C1 segment of cervical spinal cord (tissue), 14 donors: ENCODE measurements at places on chromosomes 4 and X.

DNA sequence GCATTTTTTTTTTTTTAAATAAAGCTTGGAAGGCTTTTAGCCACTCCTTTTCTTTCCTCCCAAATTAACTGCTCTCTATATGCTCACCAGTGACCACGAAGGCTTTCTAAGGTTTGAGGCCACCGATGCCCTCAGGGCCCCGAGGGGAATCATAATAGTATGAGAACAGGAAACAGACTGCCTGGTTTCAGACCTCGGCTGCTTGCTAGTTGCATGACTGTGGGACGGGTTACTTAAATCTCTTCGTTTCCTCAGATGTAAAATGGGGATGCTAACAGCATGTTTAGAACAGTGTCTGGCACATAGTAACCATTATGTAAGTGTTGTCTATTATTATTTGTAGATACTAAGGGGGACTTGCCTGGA is 3.6 kb downstream of the LINC00632 start:
- DNase-seq, result no peak

DNA sequence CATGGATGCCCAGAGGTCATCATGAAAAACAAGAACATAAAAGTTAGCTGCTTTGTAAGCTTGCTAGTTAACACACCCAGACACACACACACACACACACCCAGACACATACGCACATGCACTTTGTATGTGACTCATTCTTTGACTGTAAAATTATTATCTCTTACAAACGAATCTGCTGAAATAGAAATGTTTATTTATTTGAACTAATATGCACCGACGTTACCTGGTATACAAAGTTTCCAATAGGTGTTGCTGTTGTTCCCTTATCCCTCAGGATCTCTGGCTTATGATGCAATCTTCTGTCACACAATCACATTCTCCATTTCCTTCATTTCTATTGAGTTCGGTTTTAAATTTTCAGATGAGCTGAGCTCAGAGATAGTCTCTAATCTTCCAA is 209.3 kb downstream of the PTTG2 start:
- no peak for DNase-seq

DNA sequence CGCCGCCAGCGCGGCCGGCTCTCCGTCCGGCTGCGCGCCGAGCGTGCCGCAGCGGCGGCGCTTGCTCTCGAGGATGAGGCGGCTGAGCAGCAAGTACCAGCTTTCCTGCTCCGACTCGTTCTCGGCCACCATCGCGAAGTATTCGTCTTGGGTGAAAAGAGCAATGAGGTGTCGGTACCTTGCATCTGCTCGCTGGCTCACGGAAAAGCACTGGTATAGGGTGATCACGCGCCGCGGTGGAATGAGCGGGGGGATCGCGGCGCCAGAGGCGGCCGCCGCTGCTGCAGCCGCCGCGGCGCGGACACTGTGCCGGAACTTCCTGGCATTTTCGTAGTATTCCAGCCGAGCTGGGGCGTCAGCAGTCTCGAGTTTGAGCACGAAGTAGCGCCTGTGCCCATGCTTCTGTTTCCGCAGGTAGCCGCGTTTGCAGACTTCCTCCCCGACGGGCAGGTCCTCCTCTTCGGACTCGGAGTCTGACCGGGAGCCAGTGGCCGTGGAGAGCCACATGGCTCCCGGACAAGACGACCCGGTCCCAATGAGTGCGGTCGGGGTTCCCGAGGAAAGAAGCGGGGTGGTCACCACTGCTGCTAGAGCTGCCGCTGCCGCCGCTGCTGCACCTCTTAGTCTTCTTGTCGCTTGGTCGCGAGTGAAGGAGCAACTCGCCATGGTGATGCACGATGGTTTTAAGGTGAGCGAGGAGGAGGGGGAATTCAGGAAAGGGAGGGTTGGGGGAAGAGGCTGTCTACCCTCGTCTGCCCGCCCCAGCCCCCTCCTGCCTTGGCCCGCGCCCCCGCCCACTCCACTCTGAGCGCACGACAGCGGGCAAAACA is 469 bp downstream of the IRS4 start:
- DNase-seq, result no peak

DNA sequence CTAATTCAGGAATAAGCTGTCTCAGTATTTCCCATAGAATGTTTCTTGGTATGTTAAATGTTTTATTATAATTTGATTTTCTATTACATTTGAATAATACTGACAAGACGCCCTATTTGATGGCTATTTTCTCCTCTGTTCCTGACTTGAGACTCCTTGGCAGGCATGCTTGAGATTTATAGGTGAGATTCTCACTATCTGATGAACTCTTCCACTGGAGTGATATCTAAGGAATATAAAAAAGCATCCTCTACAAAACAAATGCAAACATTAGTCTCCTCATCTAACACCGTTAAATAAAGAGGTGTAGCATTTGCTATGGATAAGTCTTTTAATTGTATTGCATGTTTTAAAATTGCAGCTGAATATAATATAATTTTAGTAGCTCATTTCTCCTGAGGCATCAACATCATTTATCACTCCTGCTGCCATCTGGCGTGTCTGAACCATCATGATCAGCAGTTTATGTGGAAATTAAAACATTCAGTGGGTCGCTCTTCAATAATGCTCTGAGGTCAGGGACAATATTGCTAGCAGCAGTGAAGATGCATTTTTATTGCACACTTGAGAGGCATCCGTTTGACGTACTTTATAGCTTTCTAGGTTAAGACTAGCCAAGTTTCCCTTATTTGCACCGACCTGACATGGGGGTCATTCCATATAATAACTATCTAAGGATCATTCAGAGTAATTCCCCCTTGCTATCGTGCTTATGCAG is 210.4 kb upstream of the GALNTL6 start:
- DNase-seq, result no peak

- DNase-seq, result peak; percentile 17
Observed at GRCh38 chr4:56048702-56049431, 100.1 kb downstream of the CEP135 start.

DNA sequence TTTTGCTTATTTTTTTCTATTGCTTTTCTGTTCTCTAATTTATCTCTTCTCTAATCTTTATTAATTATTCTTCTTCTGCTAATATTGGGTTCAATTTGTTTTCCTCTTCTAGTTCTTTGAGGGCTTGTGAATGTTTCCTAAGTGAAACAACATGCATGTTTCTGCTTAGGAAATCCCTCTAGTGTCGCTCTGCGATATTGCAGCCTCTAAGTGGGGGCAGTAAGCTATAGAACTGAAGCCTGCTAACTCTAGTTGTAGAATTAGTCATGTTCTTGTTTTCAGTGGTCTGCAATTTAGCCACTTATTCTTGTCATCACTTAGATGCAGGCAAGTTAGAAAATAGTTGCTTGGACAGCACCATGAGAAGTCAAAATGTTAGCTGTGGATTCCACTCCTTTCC is 222.6 kb downstream of the SPIN4 start:
- no peak for DNase-seq

DNA sequence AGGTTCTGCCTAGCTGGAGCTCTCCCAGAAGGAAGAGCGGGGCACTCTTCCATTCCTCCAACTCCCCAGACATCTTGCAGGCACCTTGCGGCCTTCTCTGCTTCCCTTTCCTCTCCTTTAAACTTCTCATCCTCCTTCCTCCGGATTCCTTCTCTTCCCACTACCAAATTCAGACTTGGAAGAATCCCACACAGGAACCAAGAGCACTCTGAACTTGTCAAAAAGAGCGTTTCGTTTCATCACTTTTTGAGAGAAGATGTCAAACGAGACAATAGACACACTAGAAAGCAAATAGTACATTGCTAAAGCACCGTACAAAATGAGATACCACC is 512 bp upstream of the UCP1 start:
- DNase-seq, result no peak

DNA sequence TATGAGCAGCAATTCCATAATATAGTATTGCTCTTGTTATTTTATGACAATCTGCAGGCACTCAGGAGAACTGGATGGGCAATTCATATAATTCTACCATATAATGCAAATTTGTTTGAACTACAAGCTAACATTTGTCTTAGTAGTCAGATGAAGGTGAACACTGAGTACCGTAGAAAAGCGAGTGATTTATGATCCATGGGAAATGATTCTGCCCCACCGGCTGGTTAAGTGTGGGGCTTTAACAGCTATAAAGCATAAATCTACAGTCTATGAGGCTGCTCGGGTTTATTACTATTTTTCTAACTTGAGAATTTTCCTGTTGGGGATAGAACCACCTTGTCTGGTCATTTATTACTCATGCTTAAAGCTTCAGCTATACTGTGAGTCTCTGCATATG is 275.5 kb downstream of the PCDH10 start:
- no peak for DNase-seq

GRCh38 chrX:643241-643595 is 12.6 kb downstream of the SHOX start:
- no peak for DNase-seq

DNA sequence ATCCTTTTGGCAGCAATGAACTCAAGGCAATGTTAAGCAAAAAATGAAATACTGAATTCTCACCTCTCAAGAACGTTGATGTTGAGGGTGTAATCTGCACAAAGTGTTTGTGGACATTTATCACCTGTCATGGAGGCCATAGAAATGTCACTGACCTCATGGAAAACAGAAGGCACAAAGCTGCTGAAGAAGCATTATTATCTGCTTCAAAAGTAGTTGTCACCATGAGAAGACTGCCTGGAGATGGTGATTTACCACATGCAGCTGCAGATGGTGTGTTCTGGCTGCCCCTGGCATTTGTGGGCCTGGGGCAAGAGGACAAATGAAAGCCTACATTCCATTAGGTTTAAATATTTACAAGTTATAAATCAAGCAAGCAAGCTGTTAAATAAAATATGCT is 116.8 kb upstream of the RPS6KA3 start:
- DNase-seq, result no peak

DNA sequence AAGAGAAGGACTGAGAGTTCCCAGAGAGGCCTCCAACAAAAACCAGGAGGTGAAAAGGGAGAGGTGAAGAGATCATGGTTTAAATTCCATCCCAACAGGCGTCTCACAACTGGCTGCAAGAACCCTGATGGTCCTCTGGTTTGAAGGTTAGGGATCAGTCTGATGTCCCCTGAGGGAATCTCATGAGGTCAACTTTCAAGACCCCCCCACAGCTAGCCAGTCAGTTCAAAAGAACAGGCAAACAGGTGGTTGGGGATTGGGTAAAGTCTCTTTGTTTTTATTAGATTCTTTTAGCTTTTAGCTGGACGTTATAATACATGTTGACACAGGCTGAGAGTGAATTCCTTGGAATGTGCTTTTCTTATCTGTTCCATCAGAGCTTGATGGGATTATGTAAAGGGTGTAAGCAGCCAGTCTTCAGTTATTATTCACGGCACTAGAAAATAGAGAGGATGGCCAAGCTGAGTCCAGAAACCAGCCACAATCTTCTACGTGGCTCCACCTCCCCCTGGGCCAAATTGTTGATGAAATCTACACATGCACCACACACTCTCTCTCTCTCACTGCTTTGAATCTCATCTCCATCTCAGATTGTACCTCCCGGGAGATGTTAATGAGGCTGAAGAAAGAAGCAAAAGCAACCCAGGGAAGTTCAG is 20.8 kb downstream of the ENPP6 start:
- no peak for DNase-seq

- DNase-seq, result no peak
Observed at GRCh38 chr4:6092971-6093370, 74.7 kb upstream of the C4orf50 start.

DNA sequence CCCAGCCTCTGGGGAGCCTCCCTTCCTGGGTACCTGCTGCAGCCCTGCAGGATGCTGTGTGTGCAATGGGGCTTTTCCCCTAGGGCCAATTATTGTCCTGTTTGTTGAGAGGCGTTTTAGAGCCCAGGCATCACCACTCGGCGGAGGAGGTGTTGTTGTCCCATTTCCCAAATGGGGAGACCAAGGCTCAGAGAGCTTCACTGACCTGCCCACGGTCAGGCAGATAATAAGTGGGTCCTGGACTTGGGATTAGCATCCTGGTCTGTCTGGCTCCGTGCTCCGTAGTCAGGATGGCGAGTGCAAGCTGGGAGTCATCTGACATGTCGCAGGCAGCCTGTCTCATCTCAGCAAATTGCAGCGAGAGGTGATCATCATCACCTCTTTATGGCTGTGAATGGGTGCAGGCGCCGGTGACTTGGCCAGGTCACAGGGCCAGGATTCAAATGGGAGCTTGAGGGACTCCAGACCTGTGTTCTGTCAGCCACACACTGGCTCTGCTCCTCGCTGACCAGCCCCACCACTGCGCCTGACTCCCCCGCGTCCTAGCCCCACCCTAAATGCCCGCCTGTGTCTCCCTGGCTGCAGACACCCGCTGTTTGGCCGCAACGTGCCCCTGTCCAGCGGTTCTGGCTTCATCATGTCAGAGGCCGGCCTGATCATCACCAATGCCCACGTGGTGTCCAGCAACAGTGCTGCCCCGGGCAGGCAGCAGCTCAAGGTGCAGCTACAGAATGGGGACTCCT is 16.6 kb downstream of the HTRA3 start:
- no peak for DNase-seq

DNA sequence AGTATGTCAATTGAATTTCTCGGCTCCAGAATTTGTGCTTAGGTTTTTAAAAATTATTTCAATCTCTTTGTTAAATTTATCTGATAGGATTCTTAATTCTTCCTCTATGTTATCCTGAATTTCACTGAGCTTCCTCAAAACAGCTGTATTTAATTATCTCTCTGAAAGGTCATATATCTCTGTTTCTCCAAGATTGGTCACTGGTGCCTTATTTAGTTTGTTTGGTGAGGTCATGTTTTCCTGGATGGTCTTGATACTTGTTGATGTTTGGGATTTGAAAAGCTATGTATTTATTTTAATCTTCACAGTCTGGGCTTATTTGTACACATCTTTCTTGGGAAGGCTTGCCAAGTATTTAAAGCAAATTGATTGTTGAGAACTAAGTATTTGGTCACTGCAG is 24.7 kb upstream of the HERC3 start:
- no peak for DNase-seq

GRCh38 chrX:118583781-118584180 is 88.2 kb downstream of the DOCK11 start:
- DNase-seq, result no peak

GRCh38 chr4:31391976-31392375 is 671.8 kb downstream of the PCDH7 start:
- DNase-seq, result no peak

DNA sequence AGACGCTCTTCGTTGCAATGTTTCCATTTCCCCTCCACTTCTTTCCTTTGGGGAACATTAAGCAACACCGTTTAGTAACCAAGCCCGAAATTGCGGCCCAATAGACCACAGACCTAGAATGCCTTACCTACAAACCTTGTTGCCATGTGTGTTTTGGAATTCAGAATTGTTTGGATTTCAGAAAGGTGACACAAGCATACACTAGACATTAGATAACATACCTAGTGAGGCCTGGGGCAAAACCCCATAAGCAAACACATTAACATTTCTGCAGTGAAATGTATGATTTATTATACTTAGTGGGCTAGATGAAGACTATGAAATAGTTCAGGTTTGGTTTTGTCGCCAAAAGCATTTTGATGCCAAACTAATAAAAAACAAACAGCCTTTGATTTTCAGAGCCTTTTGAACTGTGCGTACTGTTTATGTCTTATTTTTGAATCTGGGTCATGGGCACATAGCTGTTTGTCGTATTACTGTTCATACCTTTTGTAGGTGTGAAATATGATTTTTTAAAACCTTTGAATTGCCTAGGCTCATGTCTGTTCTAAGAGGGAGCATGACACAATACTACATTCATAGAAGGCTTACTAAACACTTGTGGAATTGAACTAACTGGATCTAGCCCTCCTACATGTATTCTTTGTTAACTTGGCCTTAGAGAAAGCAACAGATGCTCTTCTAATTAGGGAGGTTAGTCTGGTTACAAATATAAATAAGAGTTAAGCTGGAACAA is 88.6 kb upstream of the TMEM164 start:
- DNase-seq, result no peak

GRCh38 chr4:107265859-107266258 is 229.7 kb upstream of the DKK2 start:
- no peak for DNase-seq
